ENCODE measurements at places on chromosomes 7 and 10.

- no peak for DNase-seq
Observed at GRCh38 chr10:22615101-22615500, 99.3 kb downstream of the PIP4K2A start.

GRCh38 chr10:127148933-127149220 lies 47.5 kb downstream of the INSYN2A start:
- no peak for DNase-seq

GRCh38 chr10:63027531-63027930 lies 105.6 kb upstream of the NRBF2 start:
- DNase-seq: no peak

- no peak for DNase-seq
Observed at GRCh38 chr7:37286454-37286832, 162.2 kb downstream of the ELMO1 start.

DNA sequence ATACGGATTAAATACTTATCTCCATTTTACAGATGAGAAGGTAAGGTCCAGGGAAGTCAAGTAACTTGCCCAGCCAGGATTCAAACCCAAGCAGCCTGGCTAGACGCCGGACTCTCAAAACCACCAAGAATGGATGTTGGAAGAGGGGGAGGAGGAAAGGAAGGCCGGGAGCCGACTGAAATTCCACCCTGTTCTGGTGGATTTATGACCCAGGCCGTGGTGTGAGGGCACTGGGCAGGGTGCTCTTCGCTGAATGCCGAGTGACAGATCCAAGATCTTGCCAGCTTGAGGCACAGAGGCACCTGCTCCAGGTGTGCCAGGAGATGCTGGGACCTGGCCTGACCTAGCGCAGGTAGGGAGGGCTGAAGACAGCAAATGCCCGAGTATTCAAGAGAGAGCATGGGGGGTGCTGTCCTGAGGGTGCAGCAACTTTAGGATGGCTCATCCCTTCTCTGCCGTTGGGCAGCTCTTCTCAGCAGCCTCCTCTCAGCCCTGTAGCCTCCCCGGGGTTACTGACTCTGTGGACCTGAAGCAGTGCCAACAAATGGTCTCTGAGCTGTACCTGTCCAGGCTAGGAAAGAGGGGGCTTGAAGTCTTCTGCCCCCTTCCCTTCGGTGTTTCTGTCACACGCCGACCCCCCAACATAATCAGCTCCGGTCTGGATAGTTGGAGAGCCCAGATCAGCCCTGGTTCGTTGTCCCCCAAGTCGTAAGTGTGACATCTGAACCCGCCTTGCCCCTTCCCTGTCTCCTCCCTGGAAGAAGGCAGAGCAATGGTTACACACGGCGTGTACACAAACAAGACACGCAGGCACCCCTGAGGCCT lies 713 bp downstream of the LOXL4 start:
- DNase-seq: no peak

- DNase-seq: no peak
Observed at GRCh38 chr7:50953820-50954219, 171.1 kb upstream of the GRB10 start.

DNA sequence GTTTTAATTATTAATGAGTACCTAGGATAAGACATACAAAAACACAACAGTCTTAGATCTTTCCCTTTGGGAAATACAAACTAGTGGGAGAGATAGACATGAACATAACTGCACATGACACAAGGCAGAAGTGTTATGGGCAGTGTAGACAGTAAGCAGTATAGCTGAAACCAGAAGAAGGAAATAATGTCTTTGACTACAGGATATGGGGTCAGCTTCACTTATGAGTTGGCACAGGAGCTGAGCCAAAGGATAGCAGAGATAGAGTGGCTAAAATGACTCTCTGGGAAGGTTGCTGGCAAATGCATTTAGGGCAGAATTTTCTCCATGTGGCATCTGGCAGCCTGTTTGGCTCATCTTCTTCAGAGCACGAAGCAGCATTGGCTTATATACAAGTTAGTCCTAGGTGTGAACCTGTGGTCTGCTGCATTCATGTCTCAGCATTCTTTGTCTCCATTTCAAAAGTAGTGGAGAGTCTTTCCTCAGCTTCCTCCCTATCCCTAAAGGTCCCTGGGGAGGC lies 60.3 kb upstream of the FEZF1 start:
- no peak for DNase-seq

DNA sequence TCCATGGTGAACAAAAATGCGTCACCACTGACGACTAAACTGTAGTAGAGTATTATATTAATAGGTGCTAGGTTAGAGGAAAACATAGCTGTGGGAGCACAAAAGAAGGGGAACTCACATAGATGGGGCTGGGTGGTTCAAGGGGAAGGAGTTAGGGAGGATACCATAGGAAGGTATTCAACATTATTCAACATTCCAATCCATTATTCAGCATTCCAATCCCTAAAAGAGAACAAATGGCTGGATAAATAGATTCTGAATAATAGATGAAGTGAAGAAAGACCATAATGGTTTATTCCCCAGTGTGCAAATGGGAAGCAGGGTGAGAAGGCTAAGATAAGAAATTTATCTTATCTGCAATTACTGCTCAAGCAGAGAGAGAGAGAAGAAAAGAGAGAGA lies 61.4 kb downstream of the AASS start:
- no peak for DNase-seq

DNA sequence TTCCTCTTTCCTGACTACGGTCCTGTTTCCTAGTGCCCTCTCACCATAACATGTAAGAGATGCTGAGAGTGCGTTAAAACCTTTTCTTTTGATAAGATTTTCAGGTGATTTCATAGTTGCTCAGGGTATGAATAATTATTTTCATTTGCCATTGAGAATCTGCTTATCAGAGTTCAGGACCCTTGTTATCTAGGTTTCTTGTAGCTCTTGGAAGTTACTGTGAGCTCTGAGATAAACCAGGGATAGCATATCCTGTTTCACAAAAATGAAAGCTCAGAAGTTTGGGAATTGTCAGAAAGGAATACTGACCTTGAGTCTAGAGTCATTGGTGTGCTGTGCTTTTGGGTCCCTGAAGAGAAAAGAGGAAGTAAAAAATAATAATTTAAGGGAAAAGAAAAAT lies 76.8 kb upstream of the PRKG1 start:
- DNase-seq: no peak

DNA sequence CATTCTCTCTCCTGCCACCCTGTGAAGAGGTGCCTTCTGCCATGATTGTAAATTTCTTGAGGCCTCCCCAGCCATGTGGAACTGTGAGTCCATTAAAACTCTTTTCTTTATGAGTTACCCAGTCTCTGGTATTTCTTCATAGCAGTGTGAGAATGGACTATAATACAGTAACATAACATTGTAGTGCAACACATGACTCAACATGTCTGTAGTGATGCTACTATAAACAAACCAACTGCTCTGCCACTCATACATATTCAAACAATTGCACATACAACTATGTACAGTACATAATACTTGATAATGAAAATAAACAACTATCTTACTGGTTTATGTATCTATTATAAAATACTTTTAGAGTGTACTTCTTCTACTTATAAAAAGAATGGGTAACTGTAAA lies 7.1 kb downstream of the ATOH7 start:
- DNase-seq: no peak

DNA sequence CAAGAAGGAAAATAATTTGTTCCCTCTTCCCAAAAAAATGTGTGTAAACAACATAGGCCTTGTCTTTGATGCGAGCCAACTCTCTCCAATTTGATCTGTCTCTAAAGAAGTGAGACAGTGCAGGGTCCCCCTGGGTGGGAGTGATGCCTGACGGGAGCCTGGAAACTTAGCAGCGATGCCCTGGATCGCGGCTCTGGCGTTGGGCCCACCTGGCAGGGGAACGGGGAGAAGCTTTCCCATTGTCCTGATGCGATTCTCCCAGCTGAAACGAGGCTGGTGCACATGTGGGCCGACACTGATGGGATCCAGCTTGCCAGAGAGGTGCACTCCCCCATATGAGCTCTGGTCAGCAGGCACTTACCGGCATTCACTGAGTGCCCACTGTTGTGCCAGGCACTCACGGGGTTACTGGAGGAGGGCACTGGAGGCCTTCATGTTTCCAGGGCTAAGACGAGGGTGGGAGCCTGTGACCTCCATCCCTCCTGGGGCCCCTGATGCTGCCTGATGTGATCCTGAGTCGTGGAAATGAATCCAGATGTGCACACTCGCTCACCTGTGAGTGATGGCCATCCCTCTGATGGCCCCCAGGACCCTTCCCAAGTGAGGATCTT lies 132.8 kb downstream of the PTPN20 start:
- DNase-seq: no peak

GRCh38 chr10:75191821-75192568 lies 18.6 kb upstream of the VDAC2 start:
- DNase-seq: no peak

DNA sequence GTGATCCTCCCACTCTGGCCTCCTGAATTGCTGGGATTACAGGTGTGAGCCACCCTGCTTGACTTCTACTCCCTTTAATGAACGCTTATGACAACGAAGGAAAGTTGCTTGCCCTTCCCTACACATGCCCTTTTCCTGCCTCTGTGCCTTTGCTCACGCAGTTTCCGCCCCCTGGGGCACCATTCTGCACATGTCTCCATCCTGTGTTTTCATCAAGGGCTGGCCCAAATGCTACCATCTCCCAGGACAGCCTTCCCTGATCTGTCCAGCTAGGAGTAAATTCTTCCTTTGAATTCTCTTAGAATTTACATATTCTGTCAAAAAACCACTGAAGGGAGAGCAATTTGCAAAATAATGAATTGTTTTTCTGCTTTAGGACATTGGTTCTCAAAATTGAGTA lies 50.0 kb upstream of the KMT2C start:
- no peak for DNase-seq
